ENCODE measurements at places on chromosomes 5 and 9. TPM values are rescaled to one million over a fixed set of nuclear protein-coding genes. Genes with fewer than 3 reads are reported as not detected.

DNA sequence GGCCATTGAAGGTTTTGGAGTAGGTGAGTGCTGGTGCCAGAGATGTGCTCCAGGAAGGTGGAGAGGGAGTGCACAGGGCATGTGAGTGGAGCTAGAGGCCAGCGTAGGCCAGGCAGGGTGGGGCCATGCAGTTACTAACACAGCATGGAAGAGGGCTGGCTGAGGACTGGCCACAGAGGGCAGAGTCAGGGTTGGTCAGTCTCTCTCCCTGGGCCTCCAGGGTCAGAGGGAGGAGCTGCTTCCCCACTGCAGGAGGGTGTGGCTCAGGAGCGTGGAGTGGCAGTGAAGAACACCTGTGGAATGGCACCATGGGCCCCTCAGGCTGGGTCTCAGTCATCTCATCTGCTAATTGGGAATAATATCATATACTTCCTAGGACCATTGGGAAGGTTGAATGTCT, 167.7 kb downstream of the MACROH2A1 start:
- H3K27me3 ChIP-seq, result no peaks in the 10 kb centered on the region
- H3K36me3 ChIP-seq, result no peaks in the 10 kb centered on the region
- H3K4me3 ChIP-seq, result no peak overlapping the region
- H3K27ac ChIP-seq, result no peak overlapping the region

GRCh38 chr5:44046619-44047364, 342.4 kb downstream of the FGF10 start:
- no peaks in the 10 kb centered on the region for H3K4me1 ChIP-seq
- H3K27ac ChIP-seq, result peak overlapping the region; percentile 28
- no peaks in the 10 kb centered on the region for H3K36me3 ChIP-seq
- H3K4me3 ChIP-seq, result no peak overlapping the region

GRCh38 chr9:114016101-114016500, 62.0 kb downstream of the AMBP start:
- no peak overlapping the region for H3K27ac ChIP-seq
- no peak for DNase-seq
- H3K4me3 ChIP-seq, result no peak overlapping the region
- no peaks in the 10 kb centered on the region for H3K27me3 ChIP-seq
- no peaks in the 10 kb centered on the region for H3K4me1 ChIP-seq
- H3K36me3 ChIP-seq, result peaks cover 47% of the 10 kb centered on the region

DNA sequence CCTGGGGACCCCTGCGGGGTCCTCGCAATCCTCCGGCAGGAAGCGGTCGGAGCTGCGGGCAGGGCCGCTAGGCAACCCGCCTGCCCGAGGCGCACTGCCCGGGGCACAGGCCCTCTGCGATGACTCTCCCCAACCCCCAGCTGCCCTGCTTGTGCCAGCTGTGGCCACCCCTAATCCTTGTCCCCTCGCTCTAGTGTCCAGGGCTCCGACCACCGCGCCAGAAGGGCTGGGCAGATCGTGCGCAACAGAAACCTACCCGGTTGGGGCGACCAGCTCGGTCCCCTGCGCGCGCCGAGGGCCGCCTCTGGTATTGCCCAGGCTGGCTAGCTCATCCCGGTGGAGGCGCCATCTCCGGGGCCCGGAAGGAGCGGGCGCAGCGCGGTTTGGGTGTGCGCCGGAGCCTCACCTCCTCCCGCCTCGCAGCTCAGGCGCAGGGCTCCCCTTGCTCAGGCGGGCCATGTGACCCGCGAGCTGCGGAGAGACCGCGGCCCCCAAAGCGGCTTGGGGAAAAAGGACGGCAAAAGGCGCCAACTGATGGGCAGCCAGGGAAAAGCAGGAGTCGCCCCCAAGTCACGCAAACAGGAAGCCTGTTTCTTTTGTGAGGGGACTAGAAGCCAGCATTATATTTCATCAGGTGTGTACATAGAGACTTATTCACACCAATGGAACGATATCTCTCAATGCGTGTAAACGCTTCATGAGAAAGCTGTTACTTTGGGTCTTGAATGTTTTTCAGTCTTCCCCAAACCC, 46.8 kb upstream of the RNF20 start:
- DNase-seq, result peak; percentile 46
- H3K4me3 ChIP-seq, result peak overlapping the region; percentile 91
- peaks cover 10% of the 10 kb centered on the region for H3K27me3 ChIP-seq
- H3K27ac ChIP-seq, result peak overlapping the region; percentile 96
- H3K36me3 ChIP-seq, result no peaks in the 10 kb centered on the region
- H3K4me1 ChIP-seq, result peaks cover 60% of the 10 kb centered on the region

GRCh38 chr9:100222674-100223073, 123.6 kb downstream of the INVS start:
- peaks cover 12% of the 10 kb centered on the region for H3K36me3 ChIP-seq
- no peak overlapping the region for H3K27ac ChIP-seq
- no peak for DNase-seq
- H3K4me1 ChIP-seq, result peaks cover 13% of the 10 kb centered on the region
- H3K4me3 ChIP-seq, result no peak overlapping the region
- no peaks in the 10 kb centered on the region for H3K27me3 ChIP-seq

- H3K4me3 ChIP-seq, result no peak overlapping the region
- H3K4me1 ChIP-seq, result no peaks in the 10 kb centered on the region
- no peaks in the 10 kb centered on the region for H3K36me3 ChIP-seq
- H3K27ac ChIP-seq, result no peak overlapping the region
These were observed 128.6 kb downstream of the IRX2 start for GRCh38 chr5:2622866-2623265.

GRCh38 chr5:71623221-71623794, 36.2 kb downstream of the MCCC2 start:
- H3K27me3 ChIP-seq, result no peaks in the 10 kb centered on the region
- DNase-seq, result no peak
- peaks cover 13% of the 10 kb centered on the region for H3K36me3 ChIP-seq
- H3K4me3 ChIP-seq, result no peak overlapping the region
- H3K27ac ChIP-seq, result no peak overlapping the region

DNA sequence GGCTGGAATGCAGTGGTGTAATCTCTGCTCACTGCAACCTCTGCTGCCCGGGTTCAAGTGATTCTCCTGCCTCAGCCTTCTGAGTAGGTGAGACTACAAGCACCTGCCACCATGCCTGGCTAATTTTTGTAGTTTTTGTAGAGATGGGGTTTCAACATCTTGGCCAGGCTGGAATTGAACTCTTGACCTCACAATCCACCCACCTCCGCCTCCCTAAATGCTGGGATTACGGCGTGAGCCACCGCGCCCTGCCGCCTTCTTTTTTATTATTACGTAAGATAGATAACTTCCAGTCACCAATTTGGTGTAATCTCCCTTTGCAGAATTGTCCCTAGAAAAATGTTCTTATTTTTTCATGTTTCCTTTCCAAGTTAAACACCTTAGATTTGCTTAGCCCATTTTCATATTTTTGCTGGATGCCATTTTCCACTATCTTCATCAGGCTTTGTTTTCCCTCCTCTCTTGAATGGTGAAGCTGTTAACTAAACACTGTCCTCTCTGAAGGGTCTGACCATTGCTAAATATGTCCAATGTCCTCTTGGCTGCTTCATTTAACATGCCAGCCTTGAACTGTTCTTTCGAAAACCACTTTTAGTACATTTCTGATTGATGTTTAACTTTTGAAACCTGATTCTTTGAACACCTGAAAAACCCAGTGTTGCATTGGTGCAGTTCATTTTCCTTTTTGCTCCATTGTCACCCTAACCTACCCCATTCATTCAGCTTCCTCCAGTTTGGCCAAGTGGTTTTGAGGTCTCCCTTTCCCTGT, 135.1 kb upstream of the PIK3R1 start:
- no peaks in the 10 kb centered on the region for H3K27me3 ChIP-seq
- no peak for DNase-seq
- no peak overlapping the region for H3K4me3 ChIP-seq

- H3K27me3 ChIP-seq, result peaks cover 36% of the 10 kb centered on the region
- H3K36me3 ChIP-seq, result no peaks in the 10 kb centered on the region
- no peaks in the 10 kb centered on the region for H3K4me1 ChIP-seq
- DNase-seq, result no peak
- H3K27ac ChIP-seq, result no peak overlapping the region
These were observed 56.9 kb upstream of the SHB start for GRCh38 chr9:38125889-38126288.

GRCh38 chr5:78573318-78573717, 75.3 kb downstream of the LHFPL2 start:
- H3K36me3 ChIP-seq, result no peaks in the 10 kb centered on the region
- H3K4me3 ChIP-seq, result no peak overlapping the region
- no peak overlapping the region for H3K27ac ChIP-seq
- no peaks in the 10 kb centered on the region for H3K27me3 ChIP-seq

DNA sequence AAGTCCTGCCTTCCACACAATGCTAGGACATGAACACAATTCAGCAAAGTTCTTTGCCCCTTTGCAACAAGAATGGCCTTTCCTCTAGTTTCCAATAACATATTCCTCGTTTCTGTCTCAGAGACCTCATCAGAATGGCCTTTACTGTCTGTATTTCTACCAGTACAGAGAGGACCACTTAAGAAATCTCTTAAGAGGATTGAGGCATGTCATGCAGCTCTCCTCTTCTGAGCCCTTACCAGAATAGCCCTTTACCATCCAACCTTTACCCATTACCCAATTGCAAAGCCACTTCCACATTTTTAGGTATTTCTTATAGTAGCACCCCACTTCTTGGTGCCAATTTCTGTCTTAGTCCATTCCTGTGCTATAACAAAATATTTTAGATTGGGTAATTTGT, 20.3 kb downstream of the TNPO1 start:
- no peak for DNase-seq
- H3K27ac ChIP-seq, result no peak overlapping the region
- H3K4me3 ChIP-seq, result no peak overlapping the region
- no peaks in the 10 kb centered on the region for H3K36me3 ChIP-seq
- peaks cover 53% of the 10 kb centered on the region for H3K4me1 ChIP-seq
- no peaks in the 10 kb centered on the region for H3K27me3 ChIP-seq

GRCh38 chr9:96004379-96004778, 128.9 kb downstream of the ERCC6L2 start:
- no peak for DNase-seq
- no peak overlapping the region for H3K27ac ChIP-seq

DNA sequence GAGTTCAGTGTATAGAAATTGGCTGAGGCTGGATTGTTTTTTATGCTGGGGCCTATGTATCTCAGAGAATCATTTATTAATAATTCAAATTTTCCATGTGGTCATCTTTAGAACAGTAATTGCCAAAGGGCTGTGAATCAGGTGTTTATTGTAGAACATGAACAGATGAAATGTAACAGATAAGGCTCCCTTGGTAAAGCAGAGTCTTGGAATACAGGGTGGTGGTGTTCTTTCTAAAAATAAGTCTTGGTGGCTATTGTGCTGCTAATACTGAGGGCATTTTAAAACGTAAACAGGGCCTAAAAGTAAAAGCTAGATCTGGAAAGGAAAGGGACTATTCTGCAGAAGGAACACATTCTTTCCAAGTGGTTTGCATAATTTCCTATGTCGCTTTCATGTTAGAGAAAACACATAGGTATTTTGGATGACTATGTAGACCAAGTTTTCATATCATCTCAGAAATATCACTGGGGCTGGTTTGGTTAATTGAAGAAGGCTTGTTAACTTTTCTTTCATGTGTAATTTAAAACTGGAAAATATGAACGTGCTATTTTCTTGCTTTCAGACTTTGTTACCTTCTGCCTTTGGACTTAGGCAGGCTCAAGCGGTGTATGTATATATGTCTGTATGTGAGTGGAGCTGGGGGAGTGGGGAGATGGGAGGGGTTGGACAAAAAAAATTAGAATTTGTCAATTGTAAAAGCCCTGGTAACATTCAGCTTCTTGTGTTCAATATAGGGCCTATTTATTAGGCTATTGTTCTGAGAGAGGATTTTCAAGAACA, 119.9 kb upstream of the ANKRD55 start:
- no peak overlapping the region for H3K4me3 ChIP-seq
- peaks cover 55% of the 10 kb centered on the region for H3K4me1 ChIP-seq
- H3K27me3 ChIP-seq, result no peaks in the 10 kb centered on the region
- H3K36me3 ChIP-seq, result no peaks in the 10 kb centered on the region
- no peak for DNase-seq

DNA sequence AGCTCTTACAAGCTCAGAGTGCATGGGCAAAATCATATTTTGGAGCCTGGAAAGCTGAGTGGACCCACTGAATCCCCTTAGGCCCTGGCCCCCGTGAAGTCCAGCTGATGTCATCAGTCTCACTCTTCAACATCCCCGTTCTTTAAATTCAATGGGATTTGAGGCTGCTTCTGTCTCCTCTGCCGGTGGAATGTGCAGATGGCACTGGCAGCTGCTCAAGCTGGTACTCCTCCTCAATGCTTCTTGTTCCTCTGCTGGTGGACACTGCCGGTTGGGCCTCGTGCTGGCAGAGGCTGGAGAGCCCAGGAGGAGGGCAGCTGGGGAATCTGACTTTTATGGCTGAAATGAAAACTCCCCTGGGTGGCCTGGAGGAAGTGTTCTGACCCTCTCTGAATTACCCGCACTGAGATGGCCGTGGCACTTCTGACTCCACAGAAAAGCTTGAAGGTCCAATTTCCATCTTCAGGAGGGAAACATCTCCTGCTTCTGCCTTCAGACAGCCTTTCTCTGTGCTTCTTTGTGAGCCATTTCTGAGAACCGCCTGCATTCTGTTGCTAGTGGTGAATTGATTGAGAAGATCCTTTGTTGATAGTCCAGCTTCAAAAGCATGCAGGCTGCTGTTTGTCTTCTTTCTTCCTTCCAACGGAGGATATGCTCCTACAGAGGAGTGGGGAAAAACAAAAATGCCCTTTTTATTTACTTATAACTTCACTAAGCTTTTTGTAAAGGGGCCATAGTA, 298.9 kb downstream of the TMEM38B start:
- no peak overlapping the region for H3K4me3 ChIP-seq
- no peak for DNase-seq
- no peaks in the 10 kb centered on the region for H3K4me1 ChIP-seq
- no peak overlapping the region for H3K27ac ChIP-seq

- H3K27me3 ChIP-seq, result no peaks in the 10 kb centered on the region
- H3K36me3 ChIP-seq, result no peaks in the 10 kb centered on the region
- H3K27ac ChIP-seq, result no peak overlapping the region
- no peak overlapping the region for H3K4me3 ChIP-seq
- no peak for DNase-seq
These were observed 26.0 kb downstream of the JMY start for GRCh38 chr5:79261897-79262296.

SEMA6A gene
- total RNA-seq, result 6.3 TPM

LTC4S gene
- total RNA-seq, result 10.9 TPM

PTGER4 gene
- total RNA-seq, result 6.2 TPM

CNOT8 gene
- total RNA-seq, result 23.3 TPM

TAF11L3 gene
- not detected for total RNA-seq

CBY3 gene
- not detected for total RNA-seq

ZBED3 gene
- total RNA-seq, result 7.8 TPM

Data from left ventricle myocardium inferior (tissue), 1 donor.